GM12865 (cell line): ENCODE measurements at places on chromosomes 5 and 9.
A peak's percentile ranks its signal among the peaks of the same experiment; 100 is the strongest.

DNA sequence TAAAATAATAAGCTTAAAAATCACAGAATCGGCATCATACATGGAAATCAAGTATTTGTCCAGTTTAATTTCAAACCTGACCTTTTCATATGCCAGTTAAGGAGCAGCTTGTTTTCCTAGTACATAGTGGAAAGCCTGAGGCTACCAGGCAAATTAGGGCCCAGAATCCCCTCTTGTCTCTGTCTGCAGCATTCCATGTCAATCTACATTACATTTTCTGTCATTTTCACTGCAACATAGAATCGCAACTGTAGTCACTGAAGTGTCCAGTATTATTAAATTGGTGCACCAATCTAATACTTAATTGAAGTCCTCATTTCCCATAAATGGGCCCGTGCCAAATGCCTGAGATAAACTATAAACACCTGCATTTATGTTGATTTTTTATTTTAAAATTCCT is 1352.2 kb upstream of the ACO1 start:
- DNase-seq: no peak

- peak; percentile 2 for DNase-seq
Measured at GRCh38 chr5:150904479-150905311, at the start of gene ZNF300. Gene ZNF300, minus strand, starts transcription at chr5:150904980. Its CDS starts 1,825 bp downstream, at chr5:150903155.

DNA sequence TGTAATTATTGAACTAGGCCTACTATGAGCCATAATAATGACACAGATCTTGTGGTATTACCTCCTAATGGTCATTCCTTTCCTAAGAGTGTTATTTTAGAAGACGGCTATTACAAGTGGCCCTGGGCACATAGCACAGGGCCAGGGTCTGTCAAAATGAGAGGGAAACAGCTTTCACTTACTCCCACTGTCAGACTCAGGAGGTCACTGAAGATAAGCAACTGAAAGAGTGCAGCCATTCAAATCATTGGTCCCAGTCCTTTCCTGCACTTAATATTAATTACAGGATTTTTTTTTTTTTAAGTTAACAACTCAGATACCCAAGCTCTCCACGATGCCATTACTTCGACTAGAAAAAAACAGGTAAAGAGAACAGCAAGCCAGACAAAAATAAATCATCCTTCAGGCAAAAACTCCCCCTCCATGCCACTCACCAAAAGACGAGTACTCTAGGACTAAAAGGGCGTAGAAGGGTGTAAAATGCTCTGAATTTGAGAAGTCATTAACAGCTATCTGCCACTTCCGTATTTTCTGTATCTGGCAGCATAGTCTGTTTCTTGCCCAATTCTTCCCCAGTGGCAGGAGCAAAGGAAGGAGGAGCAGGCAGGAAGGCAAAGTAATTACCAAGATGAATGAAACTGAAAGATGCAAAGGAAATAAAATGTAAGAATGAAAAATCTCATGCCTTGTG is 87.4 kb downstream of the ZNF608 start:
- peak; percentile 21 for DNase-seq

GRCh38 chr9:19130436-19130835 is 3.1 kb upstream of the PLIN2 start:
- no peak for DNase-seq
